Activated CD4-positive, alpha-beta T cell treated with anti-CD3 and anti-CD28 coated beads for 4 hours (primary cell): ENCODE measurements at places on chromosomes 2 and 18.

- DNase-seq: no peak
Measured at GRCh38 chr18:36534154-36534688, 236.7 kb downstream of the FHOD3 start.

GRCh38 chr2:20580690-20581437 is 70.0 kb downstream of the HS1BP3 start:
- DNase-seq: no peak

DNA sequence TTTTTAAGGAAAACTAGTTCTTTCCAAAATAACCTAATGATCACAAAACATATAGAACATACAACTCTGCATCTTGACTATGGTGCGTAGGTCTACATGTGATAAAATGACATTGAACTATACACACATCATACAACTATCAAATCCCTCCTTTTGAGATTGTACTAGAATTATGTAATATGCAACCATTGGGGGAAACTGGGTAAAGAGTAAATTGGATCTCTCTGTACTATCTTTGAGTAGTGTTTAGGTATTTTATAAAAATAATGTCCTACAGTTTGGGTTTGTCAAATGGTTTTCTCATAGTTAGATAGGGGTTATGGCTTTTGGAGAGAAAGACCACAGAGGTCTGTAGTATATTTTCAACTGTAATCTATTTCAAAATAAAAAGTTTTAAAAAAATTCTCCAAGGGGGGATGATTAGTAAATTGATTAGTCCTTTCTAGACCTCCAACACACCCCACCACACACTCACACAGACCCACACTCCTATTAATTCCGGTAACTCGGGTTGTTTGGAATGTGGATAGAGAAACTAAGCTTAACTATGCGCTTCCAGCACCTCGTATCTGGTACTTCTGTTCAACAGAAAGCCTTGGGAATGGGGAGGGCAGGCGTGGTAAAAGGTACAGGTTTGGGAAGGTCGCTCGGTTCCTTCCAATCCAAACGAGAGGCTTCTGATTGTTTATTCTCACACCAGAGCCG is 695 bp upstream of the BIRC6 start:
- DNase-seq: no peak

GRCh38 chr2:75676464-75676863 is 29.9 kb downstream of the MRPL19 start:
- no peak for DNase-seq

DNA sequence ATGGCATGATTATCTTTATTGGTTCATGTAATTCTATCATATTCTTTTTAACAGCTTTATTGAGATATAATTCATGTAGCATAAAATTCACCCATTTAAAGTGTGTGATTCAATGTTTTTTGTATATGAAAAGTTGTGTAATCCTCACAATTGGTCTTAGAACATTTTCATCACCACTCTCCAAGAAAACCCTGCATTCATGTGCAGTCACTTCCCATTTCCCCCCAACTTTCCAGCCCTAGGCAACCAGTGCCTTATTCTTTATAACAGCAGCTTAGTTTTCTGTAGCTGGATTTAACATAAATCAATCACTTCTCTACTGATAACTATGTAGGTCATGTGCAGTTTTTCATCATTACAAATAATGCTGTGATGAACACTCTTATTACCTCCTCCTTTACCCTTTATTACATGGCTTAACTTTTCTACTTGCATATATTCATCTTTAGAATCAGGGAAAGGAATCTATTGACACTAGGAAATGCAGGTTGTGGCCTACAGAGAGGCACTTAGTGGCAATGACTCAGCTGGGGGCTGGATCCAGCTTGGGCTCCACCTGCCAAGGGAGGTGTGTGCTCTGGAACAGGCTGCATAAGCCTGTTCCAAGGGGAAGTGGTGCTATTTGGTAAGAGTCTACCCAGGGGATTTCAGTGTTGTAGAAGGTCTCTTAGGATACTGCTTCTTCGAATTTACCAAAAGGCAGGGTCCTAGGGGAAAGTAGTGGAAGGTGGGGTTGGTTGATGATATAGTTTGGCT is 89.1 kb downstream of the ETAA1 start:
- no peak for DNase-seq

- peak; percentile 52 for DNase-seq
Measured at GRCh38 chr2:69012310-69013141, 453 bp upstream of the ANTXR1 start.

- DNase-seq: no peak
Measured at GRCh38 chr2:222526480-222527277, 102.3 kb downstream of the SGPP2 start.

GRCh38 chr18:48624856-48625255 is 86.0 kb downstream of the CTIF start:
- no peak for DNase-seq

DNA sequence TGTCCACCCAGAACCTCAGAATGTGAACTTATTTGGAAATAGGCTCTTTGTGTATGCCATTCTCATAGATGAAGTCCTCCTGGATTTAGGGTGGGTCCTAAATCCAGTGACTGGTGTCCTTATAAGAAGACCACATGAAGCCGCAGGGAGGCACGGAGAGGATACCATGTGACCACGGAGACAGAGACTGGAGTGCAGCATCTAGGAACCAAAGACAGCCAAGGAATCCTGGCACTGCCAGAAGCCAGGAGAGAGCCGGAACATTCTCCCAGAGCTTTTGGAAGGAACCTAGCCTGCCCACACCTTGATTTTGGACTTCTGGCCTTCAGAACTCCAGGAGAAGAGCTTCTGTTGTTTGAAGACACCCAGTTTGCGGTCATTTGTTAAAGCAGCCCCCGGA is 49.7 kb downstream of the ARL4C start:
- DNase-seq: no peak
